Heart left ventricle (tissue), 16 donors: ENCODE measurements at places on chromosomes 1 and 21. TPM values are rescaled to one million over a fixed set of nuclear protein-coding genes. Genes with fewer than 3 reads are reported as not detected.
A peak's percentile ranks its signal among the peaks of the same experiment; 100 is the strongest.

DNA sequence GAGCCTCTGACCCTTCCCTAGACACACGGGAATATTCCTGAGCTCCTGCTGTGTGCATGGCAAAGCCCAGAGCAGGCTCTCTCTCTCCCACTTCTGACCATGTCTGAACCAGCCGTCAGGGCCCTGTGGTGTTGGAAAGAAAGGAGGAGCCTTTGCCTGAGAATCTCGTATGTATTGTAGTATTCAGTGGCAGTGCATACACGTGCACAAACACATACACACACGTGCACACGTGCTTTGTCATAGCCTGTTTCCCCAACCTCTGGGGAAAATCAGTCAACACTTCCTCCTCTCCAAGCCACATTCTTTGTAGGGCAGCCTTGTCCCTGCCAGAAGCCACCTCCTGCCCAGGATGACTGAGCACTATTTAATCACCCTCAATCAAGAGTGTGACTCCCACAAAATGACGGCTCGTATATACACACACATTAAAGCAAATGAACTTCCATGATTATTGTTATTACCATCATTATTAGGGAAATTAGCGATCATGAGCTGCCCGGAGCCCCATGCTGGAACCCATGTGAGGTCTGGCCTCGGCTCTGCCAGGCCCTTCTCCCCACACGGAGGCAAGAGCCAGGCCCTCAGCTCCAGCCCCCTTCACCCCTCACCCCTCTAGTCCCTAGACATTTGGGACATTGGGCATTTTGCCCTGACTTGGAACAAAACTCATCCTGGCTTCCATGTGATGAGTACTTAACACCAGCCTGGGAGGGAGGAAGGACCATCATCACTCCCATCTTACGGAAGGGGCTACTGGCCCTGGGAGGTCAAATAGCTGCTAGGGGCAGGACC is 331.9 kb downstream of the NPHP4 start:
- peak; percentile 33 for DNase-seq
- no peak overlapping the region for H3K27ac ChIP-seq
- no peak overlapping the region for H3K4me3 ChIP-seq

- H3K4me3 ChIP-seq: no peak overlapping the region
- no peaks in the 10 kb centered on the region for H3K36me3 ChIP-seq
- peaks cover 39% of the 10 kb centered on the region for H3K4me1 ChIP-seq
These were observed 6.8 kb downstream of the HIPK1 start for GRCh38 chr1:113935970-113936369.

DNA sequence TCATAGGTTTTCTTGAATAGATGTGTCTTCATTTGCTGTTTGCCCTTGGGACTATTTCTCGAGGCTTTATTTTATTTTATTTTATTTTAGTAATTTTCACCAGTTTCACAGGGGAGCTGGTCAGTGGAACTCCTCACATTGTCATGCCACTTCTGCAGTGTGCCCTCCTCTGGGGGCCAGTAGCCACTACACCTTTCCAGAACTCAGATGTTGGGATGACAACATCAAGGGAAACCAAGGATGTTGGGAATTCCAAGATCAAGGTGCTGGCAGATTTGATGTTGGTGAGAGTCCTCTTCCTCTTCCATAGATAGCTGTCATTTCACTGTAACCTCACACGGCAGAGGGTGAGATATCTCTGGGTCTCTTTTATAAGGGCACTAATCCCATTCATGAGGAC is 35.5 kb downstream of the SLC26A9 start:
- H3K4me1 ChIP-seq: no peaks in the 10 kb centered on the region
- no peak for DNase-seq
- H3K27ac ChIP-seq: no peak overlapping the region
- no peak overlapping the region for H3K4me3 ChIP-seq

DNA sequence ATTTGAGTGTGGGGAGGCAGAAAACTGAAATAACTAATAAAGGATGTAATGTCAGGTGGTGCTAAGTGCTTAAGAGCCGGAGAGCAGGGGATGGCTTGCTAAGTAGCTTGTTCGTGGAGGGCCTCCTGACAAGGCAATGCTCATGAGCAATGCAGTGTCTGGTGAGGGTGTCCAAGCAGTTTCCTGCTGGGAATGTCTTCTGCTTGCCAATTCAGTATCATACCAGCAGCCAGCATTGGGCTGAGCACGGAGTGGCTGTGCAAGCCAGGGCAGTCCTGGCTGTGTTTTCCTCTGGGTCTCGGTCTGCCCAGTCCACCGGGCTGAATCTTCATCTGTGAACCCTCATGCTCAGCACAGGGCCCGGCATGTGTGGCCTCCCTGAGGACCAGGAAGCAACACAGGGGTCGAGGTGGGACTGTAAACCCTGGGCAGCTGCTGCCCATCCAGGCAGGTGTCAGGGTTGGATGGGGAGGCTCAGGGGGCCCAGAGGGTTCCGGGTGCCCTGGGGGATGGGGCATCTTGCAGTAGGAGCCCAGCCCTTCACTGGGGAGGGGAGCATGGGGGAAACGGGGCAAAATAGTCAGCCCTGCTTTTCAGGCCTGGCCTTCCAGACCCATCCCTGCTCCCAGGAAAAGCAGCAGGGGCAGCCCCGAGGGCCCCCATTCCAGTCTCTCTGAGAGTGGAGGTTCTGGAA is 27.5 kb downstream of the EDN2 start:
- no peaks in the 10 kb centered on the region for H3K27me3 ChIP-seq
- H3K27ac ChIP-seq: peak overlapping the region; percentile 62
- H3K4me3 ChIP-seq: no peak overlapping the region

- H3K27ac ChIP-seq: no peak overlapping the region
- H3K4me3 ChIP-seq: no peak overlapping the region
- H3K36me3 ChIP-seq: peaks cover 67% of the 10 kb centered on the region
- H3K27me3 ChIP-seq: no peaks in the 10 kb centered on the region
- peaks cover 69% of the 10 kb centered on the region for H3K4me1 ChIP-seq
These were observed 9.2 kb downstream of the S100A10 start for GRCh38 chr1:151984313-151984956.

DNA sequence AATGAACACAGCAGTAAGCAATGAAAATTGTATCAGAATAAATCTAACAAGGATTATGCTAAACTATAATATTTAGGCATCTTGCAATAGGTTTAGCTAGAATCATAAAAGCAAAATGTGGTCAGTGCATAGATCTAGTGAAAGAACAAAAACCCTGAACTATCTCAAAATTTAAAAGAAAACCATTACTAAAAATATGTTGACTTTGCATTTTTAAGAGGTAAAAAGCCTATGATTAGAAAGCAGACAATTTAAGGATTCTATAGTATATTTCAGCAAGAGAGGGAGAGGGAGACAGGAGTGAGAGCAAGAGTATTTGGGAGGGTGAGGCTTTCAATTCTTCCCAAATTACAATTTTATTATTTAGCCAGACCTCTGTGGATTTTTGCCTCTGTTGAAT is 219.4 kb downstream of the TTLL7 start:
- no peak for DNase-seq
- H3K4me3 ChIP-seq: no peak overlapping the region
- no peaks in the 10 kb centered on the region for H3K4me1 ChIP-seq
- H3K27ac ChIP-seq: no peak overlapping the region

- no peak overlapping the region for H3K4me3 ChIP-seq
- H3K27me3 ChIP-seq: no peaks in the 10 kb centered on the region
- H3K27ac ChIP-seq: no peak overlapping the region
- H3K4me1 ChIP-seq: peaks cover 28% of the 10 kb centered on the region
- H3K36me3 ChIP-seq: no peaks in the 10 kb centered on the region
These were observed 1.5 kb upstream of the PARP1 start for GRCh38 chr1:226409392-226409791.

- peak; percentile 51 for DNase-seq
- H3K36me3 ChIP-seq: no peaks in the 10 kb centered on the region
- peak overlapping the region; percentile 56 for H3K4me3 ChIP-seq
- H3K27ac ChIP-seq: peak overlapping the region; percentile 90
- peaks cover 12% of the 10 kb centered on the region for H3K4me1 ChIP-seq
These were observed 60.2 kb upstream of the ARHGEF16 start for GRCh38 chr1:3393987-3394920.

DNA sequence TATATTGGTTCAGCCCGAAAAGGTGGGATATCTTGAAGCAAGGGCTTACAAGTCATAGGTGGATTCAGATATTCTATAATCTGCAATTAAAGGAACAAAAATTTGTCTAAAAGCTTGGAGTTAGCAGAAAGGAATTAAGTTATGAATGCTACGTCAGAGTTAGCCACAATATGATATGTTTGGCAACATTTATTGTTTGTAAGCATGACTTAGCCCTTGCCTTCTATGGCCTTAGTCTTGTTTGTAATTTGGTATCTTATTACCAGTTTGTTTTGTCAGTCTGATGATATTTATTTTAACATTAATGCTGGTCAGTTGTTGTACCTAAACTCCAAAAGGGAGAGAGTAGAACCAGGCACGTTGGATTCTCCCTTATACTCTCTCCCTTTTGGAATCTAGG is 43.1 kb upstream of the SUCO start:
- H3K36me3 ChIP-seq: no peaks in the 10 kb centered on the region
- H3K4me3 ChIP-seq: no peak overlapping the region
- no peak for DNase-seq
- no peaks in the 10 kb centered on the region for H3K4me1 ChIP-seq
- H3K27ac ChIP-seq: no peak overlapping the region

- peaks cover 16% of the 10 kb centered on the region for H3K4me1 ChIP-seq
- no peak for DNase-seq
- H3K4me3 ChIP-seq: no peak overlapping the region
- no peak overlapping the region for H3K27ac ChIP-seq
These were observed 21.8 kb upstream of the ADGRB2 start for GRCh38 chr1:31785947-31786290.

DNA sequence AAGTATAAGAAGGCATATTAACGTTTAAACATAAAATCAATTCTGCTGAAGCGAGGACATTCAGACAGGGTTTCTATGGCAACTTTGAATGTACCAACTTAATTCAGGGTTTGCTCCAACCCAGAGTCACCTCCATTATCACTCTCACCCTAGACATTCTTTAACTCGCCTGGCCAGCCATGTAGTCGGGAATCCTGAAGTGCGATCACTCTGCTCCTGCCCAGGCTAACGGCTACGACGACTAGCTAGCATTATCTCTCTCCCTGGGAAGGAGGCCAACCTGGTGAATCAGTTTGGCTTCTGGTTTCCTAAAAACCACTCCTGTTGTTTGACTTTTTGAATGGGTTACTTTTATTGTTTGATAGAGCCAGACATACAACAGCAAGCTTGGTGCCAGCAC is 38.9 kb upstream of the ZBTB18 start:
- H3K27me3 ChIP-seq: no peaks in the 10 kb centered on the region
- no peaks in the 10 kb centered on the region for H3K4me1 ChIP-seq
- no peak for DNase-seq
- no peaks in the 10 kb centered on the region for H3K36me3 ChIP-seq

GRCh38 chr1:180143359-180143758 is 11.3 kb upstream of the QSOX1 start:
- H3K27me3 ChIP-seq: no peaks in the 10 kb centered on the region
- H3K27ac ChIP-seq: no peak overlapping the region
- no peak overlapping the region for H3K4me3 ChIP-seq
- DNase-seq: no peak
- H3K36me3 ChIP-seq: no peaks in the 10 kb centered on the region
- H3K4me1 ChIP-seq: no peaks in the 10 kb centered on the region

DNA sequence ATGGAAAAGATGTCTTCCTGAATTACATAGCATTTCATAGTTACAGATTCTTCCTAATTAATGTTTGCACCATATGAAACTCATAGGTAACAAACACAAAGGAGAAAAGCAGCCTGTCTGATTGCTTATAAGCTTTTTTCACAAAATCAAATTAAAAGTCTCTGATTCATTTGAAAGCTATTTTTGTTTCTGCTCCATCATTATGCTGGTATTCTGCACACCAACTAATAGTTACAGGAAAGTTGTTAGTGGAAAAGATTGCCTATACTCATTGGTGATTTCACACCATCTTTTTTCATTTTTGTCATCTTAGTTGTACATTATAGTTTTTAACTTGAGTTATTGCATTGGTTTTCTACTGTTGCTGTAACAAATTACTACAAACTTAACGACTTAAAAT is 70.0 kb downstream of the PRKAA2 start:
- no peak for DNase-seq
- H3K4me1 ChIP-seq: no peaks in the 10 kb centered on the region
- H3K4me3 ChIP-seq: no peak overlapping the region
- H3K36me3 ChIP-seq: no peaks in the 10 kb centered on the region

GRCh38 chr1:108572182-108572581 is 12.3 kb downstream of the EEIG2 start:
- no peak overlapping the region for H3K27ac ChIP-seq
- no peak for DNase-seq
- H3K36me3 ChIP-seq: no peaks in the 10 kb centered on the region

DNA sequence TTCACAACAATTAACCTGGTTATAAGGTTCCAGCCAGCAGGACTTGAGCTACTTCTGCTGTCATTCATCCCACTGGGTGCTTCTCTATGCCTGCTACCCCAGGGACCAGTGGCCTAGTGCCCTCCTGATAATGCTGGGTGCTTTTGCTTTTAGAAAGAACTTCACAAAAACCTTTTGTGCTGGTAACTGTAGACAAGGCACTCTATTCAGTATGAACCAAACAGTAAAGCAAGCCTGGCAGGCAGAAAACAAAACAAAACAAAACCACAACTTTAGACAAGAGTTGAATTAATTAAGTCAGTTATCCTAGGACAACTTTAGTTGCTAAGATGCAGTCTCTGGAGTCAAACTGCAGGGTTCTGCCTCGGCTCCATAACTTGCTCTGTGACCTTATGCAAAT is 61.9 kb upstream of the ADGRL2 start:
- DNase-seq: no peak
- no peaks in the 10 kb centered on the region for H3K27me3 ChIP-seq
- H3K4me1 ChIP-seq: peaks cover 34% of the 10 kb centered on the region

GRCh38 chr1:86987446-86987845 is 73.0 kb downstream of the HS2ST1 start:
- no peaks in the 10 kb centered on the region for H3K4me1 ChIP-seq
- no peak overlapping the region for H3K27ac ChIP-seq
- no peaks in the 10 kb centered on the region for H3K27me3 ChIP-seq
- DNase-seq: no peak
- H3K4me3 ChIP-seq: no peak overlapping the region
- H3K36me3 ChIP-seq: no peaks in the 10 kb centered on the region

- no peak overlapping the region for H3K27ac ChIP-seq
- no peaks in the 10 kb centered on the region for H3K27me3 ChIP-seq
- no peak overlapping the region for H3K4me3 ChIP-seq
- DNase-seq: no peak
These were observed 156.2 kb upstream of the SPAG17 start for GRCh38 chr1:118340928-118341910.

PWP2 gene
- polyA plus RNA-seq: 1.1 TPM

THBS3 gene
- polyA plus RNA-seq: 2.7 TPM

GABRD gene
- polyA plus RNA-seq: 0.65 TPM

AVPR1B gene
- polyA plus RNA-seq: not detected

OSCP1 gene
- polyA plus RNA-seq: 11.5 TPM

SYCP1 gene
- not detected for polyA plus RNA-seq

S100A9 gene
- polyA plus RNA-seq: 202 TPM

C1QA gene
- polyA plus RNA-seq: 46.6 TPM

ACKR1 gene
- polyA plus RNA-seq: 12.1 TPM

CELA3A gene
- not detected for polyA plus RNA-seq

CLIC6 gene
- 5.5 TPM for polyA plus RNA-seq

NMNAT1 gene
- polyA plus RNA-seq: 13.7 TPM

SDF4 gene
- polyA plus RNA-seq: 102 TPM
